Activated T-helper 1 cell treated with anti-CD3 and anti-CD28 coated beads, Interleukin-12 subunit alpha, Interleukin-12 subunit beta, Interleukin-2, Interleukin-4 antibody, amounts not matched to agents 30 ng/mL and 10 ng/mL and 1 ng/mL, durations not matched to agents 14 hours and 24 hours and 36 hours (primary cell): ENCODE measurements at places on chromosomes 5 and 9. TPM values are rescaled to one million over a fixed set of nuclear protein-coding genes. Genes with fewer than 3 reads are reported as not detected.

- peaks cover 11% of the 10 kb centered on the region for H3K27me3 ChIP-seq
- no peak for DNase-seq
- no peak overlapping the region for H3K4me3 ChIP-seq
These were observed 83.6 kb downstream of the ENC1 start for GRCh38 chr5:74556631-74557595.

DNA sequence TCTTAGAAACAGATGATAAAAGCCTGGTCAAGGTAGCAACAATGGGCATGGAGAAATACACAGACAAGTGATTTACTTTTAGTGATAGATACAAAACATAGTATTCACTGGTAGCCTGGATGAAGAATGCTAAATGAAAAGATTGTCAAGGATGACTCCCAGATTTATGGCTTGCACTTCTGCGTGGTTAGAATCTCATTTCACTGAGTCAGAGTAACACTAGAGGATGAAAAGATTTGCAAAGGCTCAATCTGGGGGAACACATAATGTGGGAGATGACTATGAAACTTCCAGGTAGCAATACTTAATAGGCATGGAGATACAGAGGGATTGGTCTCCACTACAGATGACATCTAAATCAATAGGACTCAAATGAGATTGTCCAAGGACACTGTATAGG, 38.4 kb downstream of the AGTPBP1 start:
- DNase-seq: no peak
- H3K27ac ChIP-seq: no peak overlapping the region
- H3K27me3 ChIP-seq: no peaks in the 10 kb centered on the region
- peaks cover 18% of the 10 kb centered on the region for H3K36me3 ChIP-seq
- no peak overlapping the region for H3K4me3 ChIP-seq

The DAB2IP gene
- 0.05 TPM in 1 of 2 replicates, not detected in the other for total RNA-seq

GRCh38 chr9:8926461-8926860, 1126.9 kb upstream of the DMAC1 start:
- no peaks in the 10 kb centered on the region for H3K4me1 ChIP-seq
- H3K27me3 ChIP-seq: no peaks in the 10 kb centered on the region
- no peak overlapping the region for H3K4me3 ChIP-seq

DNA sequence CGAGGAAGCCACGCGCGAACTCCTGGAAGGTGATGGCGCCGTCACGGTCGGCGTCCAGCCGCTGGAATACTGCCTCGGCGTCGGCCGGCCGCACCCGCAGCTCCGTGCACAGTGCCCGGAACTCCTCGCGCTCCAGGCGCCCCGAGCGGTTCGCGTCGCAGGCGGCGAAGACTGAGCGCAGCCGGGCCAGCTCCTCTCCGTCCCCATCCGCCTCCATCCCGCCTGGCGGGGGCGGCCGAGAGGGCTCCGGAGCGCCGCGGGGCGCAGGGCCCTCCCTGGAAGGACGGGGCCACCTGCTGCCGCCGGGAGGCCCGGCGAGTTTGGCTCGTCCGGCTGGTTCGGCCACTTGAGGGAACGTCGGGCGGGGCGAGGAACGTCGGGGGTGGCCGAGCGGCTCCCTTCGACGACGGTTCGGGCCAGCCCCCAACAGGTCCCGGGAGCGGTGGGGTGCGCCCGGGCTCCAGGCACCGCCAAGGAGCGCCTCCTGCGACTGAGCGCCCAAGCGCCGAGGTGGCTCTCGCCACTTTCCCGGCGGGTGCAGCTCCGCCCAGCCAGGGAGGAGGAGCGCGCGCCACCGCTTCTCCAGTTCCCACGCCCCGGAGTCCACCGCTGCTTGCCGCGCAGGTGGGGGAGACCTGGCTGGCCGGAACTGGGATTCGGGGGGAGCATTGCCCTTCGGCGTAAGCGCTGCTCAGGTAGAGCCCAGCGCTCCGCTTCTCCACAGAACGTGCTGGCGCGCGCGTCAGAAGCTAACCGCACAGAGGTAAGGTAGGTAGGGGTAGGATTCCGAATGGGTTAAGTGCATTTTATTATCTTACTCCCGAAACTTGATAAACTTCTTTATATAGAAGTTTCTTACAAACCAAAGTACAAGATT, at the start of gene RASEF:
RASEF (minus strand) TSS at position 492 of the 877 bp plus-strand sequence; CDS start at position 217, 275 bp downstream.
- no peak for DNase-seq
- H3K4me3 ChIP-seq: no peak within 1 kb of the TSS
- H3K27me3 ChIP-seq: peaks cover 24% of the 10 kb centered on the region
- no peaks in the 10 kb centered on the region for H3K4me1 ChIP-seq
- H3K36me3 ChIP-seq: peaks cover 1% of the 10 kb centered on the region
- H3K27ac ChIP-seq: no peak within 1 kb of the TSS

GRCh38 chr9:120891245-120891883, 14.4 kb upstream of the PHF19 start:
- no peaks in the 10 kb centered on the region for H3K27me3 ChIP-seq
- H3K4me3 ChIP-seq: peak overlapping the region; percentile 69
- H3K27ac ChIP-seq: peak overlapping the region; percentile 99
- peak; percentile 67 for DNase-seq

- H3K36me3 ChIP-seq: no peaks in the 10 kb centered on the region
- peaks cover 21% of the 10 kb centered on the region for H3K4me1 ChIP-seq
These were observed 99.8 kb downstream of the EFNA5 start for GRCh38 chr5:107570805-107571531.

GRCh38 chr5:75468593-75468992, 42.8 kb downstream of the CERT1 start:
- no peak overlapping the region for H3K4me3 ChIP-seq
- no peak overlapping the region for H3K27ac ChIP-seq
- no peak for DNase-seq
- H3K4me1 ChIP-seq: peaks cover 23% of the 10 kb centered on the region
- no peaks in the 10 kb centered on the region for H3K27me3 ChIP-seq

- no peak for DNase-seq
- peaks cover 9% of the 10 kb centered on the region for H3K36me3 ChIP-seq
- H3K27ac ChIP-seq: no peak overlapping the region
- H3K27me3 ChIP-seq: no peaks in the 10 kb centered on the region
- H3K4me1 ChIP-seq: peaks cover 6% of the 10 kb centered on the region
These were observed 122.2 kb upstream of the GNA14 start for GRCh38 chr9:77770340-77770739.

DNA sequence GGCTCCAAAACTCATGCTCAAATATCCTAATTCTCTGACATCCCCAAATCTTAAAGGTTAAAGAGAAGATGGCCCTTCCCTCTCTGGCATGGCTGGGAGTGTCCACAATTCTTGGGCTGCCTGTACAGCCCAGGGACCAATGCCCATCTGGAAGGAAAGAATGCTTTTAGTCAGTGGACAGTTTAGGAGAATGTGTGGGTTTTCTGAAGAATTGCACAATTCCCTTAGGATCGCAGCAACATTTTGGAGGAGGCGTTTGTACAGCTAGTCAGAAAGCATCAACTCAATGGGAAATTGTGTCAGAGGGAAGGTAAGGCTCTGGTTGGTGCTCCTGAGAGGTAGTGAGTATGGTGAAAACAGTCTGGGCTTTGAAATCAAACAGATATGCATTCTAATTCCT, 15.0 kb downstream of the FAM193B start:
- DNase-seq: no peak
- H3K27me3 ChIP-seq: peaks cover 2% of the 10 kb centered on the region
- peaks cover 20% of the 10 kb centered on the region for H3K36me3 ChIP-seq
- H3K27ac ChIP-seq: peak overlapping the region; percentile 14
- H3K4me3 ChIP-seq: no peak overlapping the region
